GM03348 (cell line): ENCODE measurements at places on chromosomes 4 and X.

- DNase-seq = peak; percentile 75
Observed at GRCh38 chr4:129342819-129343408, 247.0 kb downstream of the C4orf33 start.

DNA sequence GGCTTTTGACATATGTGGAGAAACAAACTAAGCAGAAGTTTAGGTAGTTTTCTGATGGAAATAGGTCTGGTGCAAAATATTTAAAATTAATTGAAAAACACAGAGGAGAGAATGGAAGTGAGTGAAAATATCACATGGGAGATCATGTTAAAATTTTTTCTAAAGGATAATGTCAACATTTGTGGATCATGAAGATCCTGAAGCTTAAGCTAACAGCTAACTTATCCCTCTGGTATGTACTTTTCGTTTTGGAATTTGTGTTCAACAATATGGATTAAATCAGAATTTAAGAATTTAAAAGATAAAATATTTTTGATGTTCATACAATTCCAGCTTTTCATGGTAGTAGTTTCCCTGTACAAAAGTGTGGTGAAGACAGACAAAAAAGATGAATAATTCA, 572.8 kb upstream of the FAM241A start:
- DNase-seq = no peak

GRCh38 chrX:45360571-45360970, 159.9 kb upstream of the DIPK2B start:
- no peak for DNase-seq

DNA sequence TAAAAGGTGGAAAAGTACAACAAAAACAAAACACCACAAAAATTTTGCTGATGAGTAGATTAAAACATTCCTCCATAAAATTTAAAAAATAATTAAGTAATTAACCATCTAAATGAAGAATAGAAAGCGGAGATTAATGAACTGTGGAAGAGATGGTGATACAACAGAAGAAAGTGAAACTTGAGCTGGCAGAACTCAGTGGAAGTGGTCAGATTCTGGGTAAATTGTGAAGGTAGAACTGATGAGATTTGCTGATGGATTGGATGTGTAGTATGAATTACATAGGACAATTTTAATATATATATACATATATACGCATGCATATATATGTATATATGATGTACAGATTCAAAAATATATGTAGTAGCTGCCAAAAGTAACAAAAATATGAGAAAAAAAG, 73.9 kb downstream of the AMOT start:
- DNase-seq = no peak

DNA sequence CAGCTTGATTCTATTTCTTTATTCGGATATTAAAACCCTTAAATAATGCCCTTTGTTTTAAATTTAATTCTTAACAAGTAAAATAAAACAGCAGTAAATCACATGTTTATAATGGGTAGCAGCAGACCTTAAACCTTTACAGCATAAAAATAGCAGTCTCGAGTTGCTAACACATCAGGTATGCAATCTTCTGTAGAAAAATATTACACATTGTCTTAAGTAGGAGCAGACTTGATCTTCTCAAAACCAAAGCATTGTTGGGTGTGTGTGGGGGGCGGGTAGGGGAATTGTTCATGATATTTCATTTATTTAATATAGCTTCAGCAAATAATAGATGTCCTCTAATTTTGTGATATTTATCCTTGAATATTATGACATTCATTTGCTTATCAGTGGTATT, 331.4 kb downstream of the PCDH7 start:
- DNase-seq = peak; percentile 6

DNA sequence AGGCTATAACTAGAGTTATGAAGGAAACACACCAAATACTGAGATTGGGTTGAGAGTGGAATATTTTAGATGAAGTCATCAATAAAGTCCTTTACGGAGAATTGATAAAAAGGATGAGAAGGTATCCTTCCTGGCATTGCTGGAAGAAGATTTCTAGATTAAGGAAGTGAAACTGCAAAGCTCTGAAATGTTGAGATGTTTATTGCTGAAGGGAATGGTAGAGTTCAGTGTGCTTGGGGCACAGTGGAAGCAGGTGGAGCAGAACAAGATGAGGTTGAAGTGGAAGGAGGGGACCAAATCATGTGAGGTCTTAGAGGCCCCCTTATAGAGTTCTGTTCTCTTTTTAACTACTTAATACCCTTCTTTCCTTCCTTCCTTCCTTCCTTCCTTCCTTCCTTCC, 848.5 kb downstream of the RAB28 start:
- DNase-seq = no peak

GRCh38 chr4:8912089-8912455, 40.4 kb upstream of the HMX1 start:
- no peak for DNase-seq

GRCh38 chr4:110184140-110184790, 14.2 kb downstream of the ELOVL6 start:
- peak; percentile 7 for DNase-seq

DNA sequence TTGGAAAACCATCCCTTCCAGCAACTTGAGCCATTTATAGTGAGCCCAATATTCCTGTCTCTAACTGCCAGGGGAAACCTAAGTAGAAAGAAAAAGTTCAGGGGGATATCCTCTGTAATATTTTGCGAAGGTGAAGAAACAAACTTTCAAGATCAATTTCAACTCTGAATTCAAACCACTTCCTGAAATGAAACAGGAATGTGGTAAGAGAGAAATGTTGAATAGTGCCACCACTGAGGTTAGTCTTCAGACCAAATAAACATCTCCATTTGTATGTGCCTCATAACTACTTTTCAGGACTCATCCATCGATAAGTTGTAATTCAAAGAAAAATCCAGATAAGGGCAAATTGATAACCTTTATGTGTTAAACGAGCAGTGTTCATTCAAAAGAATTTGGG, 128.7 kb downstream of the GABRB1 start:
- no peak for DNase-seq

GRCh38 chr4:89293299-89293698, 14.3 kb downstream of the GPRIN3 start:
- no peak for DNase-seq

GRCh38 chrX:110173192-110174175, 144.4 kb downstream of the AMMECR1 start:
- DNase-seq = no peak

DNA sequence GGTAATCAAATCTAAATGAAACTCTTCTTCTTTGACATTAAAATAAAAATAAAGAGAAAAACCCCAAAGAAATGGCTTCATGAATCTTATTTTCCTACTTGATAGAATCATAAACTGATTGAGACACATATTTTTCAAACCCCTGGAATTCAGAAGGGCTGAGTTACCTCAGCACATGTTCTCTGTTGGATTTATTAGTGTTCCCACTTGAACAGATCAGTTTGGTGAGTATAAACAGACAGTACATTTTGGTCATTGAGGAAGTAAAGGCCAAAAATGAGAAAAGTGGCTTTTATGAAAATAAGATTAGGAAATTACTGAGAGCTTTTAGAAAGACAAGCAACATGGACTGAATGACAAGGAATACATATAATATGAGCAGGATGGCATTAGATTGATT, 620.4 kb downstream of the ANKRD50 start:
- no peak for DNase-seq

GRCh38 chr4:26116057-26116456, 202.0 kb downstream of the SMIM20 start:
- no peak for DNase-seq

GRCh38 chr4:141465171-141465570, 171.2 kb upstream of the IL15 start:
- DNase-seq = no peak

DNA sequence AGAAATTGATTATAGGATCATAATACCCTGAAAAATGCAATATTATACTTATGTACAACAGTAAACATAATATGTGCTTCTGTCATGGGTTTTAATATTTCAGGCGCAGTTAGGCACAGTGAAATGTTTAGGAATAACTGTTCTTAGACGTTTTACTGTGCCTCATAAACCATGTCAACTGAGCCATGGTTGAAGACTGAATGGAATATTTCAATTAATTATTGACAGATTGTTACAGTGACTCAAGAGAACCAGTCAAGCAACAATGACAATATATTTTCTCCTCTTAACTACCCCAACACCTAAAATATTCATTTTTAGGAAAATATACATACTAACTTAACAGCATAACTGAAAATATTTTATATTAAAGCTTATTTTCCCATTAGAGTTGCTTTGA, 852.7 kb upstream of the FRG1 start:
- DNase-seq = no peak

DNA sequence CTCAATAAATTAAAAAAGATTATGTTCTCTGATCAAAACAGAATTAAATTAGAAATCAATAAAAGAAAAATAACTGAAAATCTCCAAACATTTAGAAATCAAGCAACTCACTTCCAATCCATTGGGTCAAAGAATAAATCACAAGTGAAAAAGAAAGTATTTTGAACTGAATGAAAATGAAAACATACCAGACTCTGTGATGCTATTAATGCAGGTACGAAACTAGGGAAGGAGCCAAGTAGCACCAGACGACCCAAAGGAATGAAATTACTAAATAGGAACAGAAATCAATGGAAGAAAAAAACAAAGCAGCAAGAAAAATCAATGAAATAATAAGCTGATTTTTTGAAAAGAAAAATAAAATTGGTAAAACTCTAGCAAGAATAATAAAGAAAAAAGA, 15.4 kb downstream of the CCDC110 start:
- no peak for DNase-seq

- no peak for DNase-seq
Observed at GRCh38 chrX:12159799-12160198, 21.5 kb downstream of the FRMPD4 start.

DNA sequence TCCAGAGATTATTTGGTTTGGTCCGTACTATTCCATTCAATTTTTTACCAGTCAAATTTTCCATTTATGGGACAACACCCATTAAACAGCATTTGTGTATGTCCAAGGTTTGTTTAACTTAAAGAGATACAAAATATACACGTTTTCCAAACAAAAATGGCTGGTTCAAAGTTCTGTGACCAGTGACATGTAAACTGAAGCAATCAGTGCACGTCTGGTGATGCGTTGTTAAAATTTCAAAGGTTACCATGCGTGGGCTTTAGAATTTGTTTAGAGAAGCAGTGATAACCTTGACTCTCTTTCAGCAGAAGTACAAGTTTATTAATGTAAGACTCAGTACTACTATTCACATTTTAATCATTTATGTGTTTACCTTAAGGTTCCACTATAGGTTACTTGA, 25.2 kb upstream of the ALB start:
- DNase-seq = no peak

GRCh38 chr4:106367072-106367471, 1.5 kb downstream of the GIMD1 start:
- DNase-seq = no peak

DNA sequence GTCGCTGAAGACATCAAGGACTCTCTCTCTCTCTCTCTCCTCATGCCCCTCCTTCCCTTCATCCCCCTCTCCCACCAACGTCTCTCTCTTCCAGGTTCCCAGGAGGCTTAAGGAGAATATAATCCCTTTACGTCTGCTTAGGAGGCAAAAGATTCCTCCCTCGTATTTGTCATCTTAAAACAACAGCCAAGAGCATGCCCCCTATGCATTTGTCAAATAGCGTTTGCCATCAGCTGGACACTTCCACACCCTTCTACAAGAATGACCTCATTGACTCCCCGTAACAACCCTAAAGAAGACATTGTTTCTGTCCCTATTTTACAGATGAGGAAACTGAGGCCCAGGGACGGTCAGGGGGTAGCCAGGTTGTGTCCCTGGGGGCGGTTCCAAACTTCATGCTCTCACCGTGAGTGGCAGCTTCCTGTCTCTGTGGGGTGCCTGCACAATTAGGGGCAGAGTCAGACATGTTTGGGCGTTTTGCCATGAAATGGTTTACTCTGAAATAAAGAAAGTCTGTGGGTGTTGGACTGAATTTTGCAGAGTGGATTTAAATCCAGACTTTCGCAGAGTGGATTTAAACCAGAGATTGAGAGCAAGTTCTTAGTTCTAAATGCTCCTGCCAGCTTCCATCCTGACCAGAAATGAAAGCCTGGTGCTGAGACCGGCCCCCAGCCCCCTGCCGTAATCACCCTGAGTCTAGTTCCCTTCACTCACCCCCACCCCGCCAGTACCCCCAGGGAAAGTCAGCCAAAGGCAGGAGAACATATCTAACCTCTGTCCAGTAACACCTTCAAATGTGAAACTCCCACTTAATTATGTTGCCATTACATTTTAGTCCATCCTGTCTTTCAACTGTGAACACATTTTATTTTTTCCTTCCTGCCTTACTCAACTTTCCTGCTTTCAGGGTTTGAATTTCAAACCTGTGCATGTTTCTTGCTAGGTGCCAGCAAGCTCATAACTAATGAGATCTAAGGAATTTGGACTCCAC, 44.3 kb upstream of the TBL1X start:
- DNase-seq = no peak

GRCh38 chr4:100968046-100968445, 379.3 kb downstream of the PPP3CA start:
- no peak for DNase-seq

- no peak for DNase-seq
Observed at GRCh38 chr4:121114756-121115155, 42.4 kb upstream of the NDNF start.

GRCh38 chr4:124429746-124430250, 282.7 kb downstream of the ANKRD50 start:
- no peak for DNase-seq

GRCh38 chr4:2583517-2583916, 47.1 kb downstream of the FAM193A start:
- DNase-seq = peak; percentile 62

GRCh38 chrX:46683048-46683447, 75.9 kb downstream of the SLC9A7 start:
- DNase-seq = peak; percentile 3

- no peak for DNase-seq
Observed at GRCh38 chr4:84028340-84028739, 470.8 kb downstream of the NKX6-1 start.

- peak; percentile 41 for DNase-seq
Observed at GRCh38 chr4:66555301-66555700, 885.0 kb upstream of the EPHA5 start.

DNA sequence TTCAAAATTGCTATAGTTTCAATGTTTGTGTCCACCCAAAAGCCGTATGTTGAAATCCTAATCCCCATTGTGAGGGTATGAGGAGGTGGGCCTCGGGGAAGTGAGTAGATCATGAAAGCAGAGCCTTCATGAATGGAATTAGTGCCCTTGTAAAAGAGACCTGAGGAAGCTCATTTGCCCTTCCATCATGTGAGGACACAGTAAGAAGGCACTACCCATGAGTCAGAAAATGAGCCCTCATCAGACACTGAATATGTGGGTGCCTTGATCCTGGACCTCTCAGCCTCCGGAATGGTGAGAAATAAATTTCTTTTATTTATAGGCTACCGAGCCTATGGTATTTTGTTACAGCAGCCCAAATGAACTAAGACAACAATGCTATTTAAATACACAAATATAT, 57.7 kb upstream of the EFHC2 start:
- no peak for DNase-seq
